EH (cell line): ENCODE measurements at places on chromosomes 5 and 9.
A peak's percentile ranks its signal among the peaks of the same experiment; 100 is the strongest.

DNA sequence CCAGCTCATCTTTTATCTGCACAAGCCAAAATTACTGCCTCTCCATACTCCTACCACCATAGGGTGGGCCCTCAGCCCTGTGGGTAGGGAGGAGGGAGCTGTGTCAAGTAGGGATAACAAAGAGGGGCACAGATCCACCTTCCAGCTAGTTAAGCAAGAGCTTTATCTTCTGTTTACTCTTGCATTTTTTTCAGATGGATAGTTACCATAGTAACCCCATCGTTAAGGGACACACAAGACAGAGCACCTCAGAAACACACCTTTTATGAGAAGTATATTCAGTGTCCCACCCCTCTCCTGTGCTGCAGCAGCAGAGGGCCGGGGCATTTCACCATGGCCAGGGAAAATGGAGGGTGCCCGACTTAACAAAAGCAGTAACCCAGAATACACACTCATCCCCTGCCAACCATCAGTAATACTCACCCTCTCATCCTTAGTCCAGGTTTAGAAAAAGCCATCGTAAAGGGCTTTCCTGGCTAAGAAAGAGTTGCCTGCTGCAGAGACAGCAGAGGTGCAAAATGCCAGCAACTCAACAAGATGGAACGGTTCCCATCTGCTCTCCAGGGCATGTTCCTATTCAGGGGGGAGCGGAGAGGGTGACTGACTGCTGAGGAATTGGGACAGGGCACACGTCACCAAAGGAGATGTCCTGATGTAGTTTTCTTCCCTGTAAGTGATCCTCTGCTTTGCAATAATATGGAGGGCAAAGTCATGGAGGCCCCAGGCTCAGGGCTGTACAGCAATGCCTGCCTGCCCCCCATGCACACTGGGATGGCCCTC is 25.1 kb downstream of the MACROH2A1 start:
- peak; percentile 78 for DNase-seq

- no peak for DNase-seq
Observed at GRCh38 chr5:138950421-138951031, 75.4 kb upstream of the LRRTM2 start.

- DNase-seq = no peak
Observed at GRCh38 chr5:157860898-157861890, 2.2 kb upstream of the CLINT1 start.

DNA sequence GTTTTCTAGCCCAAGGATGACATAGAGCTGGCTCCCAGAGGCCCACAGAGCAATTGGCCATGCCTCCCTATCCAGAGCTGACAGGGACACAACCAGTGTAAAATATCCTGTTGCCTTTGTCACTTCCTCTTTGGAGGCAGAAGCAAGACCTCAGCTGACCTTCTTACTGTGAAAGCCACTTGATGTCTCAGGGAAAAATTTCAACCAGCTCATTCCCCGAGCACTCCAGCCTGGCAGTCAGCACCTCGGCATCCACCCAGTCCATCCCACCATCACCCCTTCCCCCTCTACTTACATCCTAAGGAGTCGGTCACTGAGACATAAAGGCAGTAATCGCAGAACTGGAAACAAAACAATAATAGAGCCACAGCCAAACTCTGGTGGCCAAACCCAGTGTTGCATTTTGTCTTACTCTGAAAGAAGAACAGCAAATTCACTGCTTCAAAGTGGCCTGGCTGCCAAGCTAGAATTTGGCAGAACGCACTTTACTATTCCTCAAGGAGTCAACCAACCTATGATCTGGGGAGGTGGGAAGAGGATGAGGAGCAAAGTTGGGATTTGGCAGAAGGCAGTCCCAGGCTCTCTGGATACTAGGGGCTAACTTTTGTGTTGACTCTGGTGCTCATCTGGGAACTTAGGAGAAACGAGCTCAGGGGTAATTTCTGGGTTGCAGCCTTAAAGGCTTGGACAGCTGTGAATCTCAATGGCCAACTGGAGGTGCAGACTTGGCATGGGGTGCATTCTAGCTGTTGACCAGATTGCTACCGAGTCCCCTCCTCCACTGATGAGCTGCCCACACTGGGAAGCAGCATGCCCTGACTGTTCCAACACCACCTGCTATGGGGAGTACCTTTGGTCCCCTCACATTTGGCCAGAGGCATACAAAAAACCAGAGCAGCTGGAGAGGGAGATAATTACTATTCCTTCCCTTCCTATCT is 13.6 kb downstream of the NIPAL4 start:
- peak; percentile 97 for DNase-seq

- no peak for DNase-seq
Observed at GRCh38 chr9:3296536-3296935, 229.3 kb downstream of the RFX3 start.

DNA sequence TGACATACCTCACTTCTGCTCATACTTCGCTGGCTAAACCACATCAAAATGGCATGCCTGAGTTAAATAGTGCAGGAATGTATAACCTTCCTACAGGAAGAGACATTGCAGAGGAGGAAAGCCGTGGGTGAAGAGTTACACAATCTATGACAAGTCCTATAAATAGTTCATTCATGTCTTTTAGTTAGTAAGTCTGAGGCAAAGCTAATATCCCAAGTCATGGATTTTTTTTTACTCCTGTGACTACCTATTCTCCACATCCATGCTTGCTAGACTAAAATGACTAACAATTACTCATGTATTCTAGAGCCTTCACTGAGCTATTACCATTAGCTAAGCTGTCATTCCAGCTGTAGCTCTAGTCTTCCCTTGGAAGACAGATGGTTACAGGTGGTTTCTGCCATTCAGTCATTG is 391.3 kb downstream of the NR2F1-AS1 start:
- DNase-seq = peak; percentile 94

GRCh38 chr9:7984692-7985091 is 185.1 kb upstream of the DMAC1 start:
- no peak for DNase-seq

DNA sequence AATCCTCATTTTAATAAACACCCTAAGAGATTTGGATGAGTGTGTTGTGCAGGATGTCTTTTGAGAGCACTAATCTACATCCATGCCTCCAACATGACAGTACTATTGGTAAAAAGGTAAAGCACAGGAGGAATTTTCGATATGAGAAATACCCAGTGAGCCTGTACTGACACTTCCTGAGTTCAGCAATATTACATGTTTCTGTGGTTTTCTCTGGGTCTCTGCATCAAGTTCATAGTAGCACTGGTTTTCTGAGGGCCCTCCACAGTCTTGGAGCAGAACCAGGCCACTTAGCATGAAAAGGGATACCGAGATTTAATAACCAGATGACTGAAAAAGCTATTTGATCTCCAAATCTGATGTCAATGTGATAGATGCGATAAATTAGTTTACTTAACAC is 524.1 kb downstream of the TMEM38B start:
- no peak for DNase-seq

DNA sequence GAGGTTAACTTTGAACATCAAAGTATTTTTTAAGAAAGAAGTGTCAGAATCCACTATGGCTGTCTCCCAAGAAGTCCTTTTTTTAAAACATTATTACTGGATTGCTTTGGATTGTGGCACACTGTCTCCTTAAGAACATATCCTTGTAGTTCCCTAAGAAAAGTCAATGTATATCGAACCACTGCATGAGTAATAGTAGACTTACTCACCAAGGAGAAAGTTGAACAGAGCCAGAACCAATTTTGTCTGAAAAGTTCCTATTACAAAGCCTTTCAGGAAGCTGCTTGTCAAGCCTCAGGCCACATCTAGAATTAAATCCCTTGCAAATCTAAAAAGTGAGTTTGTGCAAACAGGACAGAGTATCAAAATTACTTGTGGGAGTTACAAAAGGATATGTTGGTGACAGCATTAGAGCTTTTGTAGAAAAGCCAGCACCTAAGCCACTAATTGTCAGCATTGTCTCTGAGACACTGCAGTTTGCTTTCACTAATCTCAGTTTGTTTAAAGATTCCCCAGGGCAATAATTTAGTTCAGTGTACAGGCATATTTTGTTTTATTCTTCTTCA is 195.4 kb downstream of the MPDZ start:
- peak; percentile 18 for DNase-seq

- peak; percentile 9 for DNase-seq
Observed at GRCh38 chr5:122492675-122493074, 180.6 kb downstream of the SNCAIP start.

DNA sequence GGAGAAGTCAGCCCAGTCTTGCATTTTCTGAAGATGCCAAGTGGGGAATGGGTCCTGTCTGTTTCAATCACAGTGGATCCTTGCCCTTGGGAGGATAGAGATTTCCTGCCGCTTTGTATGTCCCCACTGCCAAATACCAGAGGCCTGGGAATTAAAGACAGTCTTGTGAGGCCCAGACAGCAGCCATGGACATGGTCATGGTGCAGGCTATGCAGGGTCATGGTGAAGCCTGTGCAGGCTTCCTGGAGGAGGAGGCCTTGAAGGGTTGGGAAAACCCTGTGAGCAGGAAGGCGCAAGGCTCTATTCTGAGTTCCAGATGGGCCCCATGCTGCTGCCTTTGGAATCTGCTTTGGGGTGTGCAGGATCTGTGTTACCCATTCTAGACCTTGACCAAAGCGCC is 57.3 kb upstream of the PITX1 start:
- no peak for DNase-seq

- no peak for DNase-seq
Observed at GRCh38 chr5:130295235-130295634, 391.0 kb downstream of the CHSY3 start.

DNA sequence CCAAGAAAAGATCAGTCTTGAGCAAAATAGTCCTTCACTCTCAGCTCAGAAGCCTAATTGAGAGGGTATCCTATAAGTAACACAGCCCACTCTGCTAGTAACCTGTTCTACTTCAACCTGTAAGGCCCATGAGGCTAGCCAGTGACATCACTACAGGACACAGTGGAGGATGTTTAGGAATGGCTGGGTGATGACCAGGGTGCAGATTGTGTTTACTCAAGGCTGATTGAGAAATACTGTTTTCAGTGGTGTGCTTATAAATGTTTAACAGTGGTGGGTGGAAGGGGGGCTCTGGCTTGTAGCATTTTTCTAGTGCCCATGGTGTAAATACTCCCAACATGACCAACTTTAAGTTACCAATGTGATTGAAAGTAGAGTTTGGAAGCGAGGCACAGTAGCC is 159.8 kb upstream of the CCDC152 start:
- no peak for DNase-seq

GRCh38 chr9:96071076-96071814 is 195.8 kb downstream of the ERCC6L2 start:
- DNase-seq = peak; percentile 27

DNA sequence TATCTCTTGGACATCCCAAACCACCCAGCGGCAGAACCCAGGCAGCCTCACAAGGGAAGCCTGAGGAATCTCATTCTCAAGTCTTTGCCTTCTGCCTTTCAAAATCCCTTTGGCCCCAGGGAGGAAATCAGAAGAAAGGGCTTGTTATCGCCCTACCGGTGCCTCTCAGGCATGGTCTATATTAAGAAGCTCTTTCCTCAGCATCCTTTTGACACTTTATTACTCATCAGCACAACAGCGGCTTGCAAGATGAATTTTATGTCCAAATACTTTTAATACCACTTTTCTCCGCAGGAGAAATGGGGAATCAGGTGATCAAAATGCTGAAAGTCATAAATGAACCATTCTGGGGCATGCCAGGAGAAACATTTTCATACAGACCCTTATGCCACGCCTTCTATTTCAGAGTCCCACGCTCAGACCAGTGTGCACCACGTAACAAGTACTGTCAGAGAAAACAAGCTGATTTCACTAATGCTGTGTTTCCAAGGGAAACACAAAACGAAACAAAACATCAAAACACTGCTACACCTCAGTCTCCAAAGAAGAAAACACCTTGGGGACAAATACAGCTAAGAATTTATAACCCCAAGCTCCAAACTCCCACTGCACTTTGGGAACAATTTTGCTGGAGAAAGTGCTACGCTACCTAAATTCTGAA is 30.0 kb downstream of the RAPGEF1 start:
- DNase-seq = peak; percentile 64

- DNase-seq = no peak
Observed at GRCh38 chr9:93259490-93260262, 75.7 kb downstream of the WNK2 start.

GRCh38 chr5:150511578-150512367 is 3.8 kb downstream of the NDST1 start:
- DNase-seq = peak; percentile 76

GRCh38 chr5:170420806-170421412 is 31.7 kb upstream of the KCNMB1 start:
- peak; percentile 64 for DNase-seq

GRCh38 chr5:129821477-129822131 is 73.7 kb downstream of the MINAR2 start:
- no peak for DNase-seq

DNA sequence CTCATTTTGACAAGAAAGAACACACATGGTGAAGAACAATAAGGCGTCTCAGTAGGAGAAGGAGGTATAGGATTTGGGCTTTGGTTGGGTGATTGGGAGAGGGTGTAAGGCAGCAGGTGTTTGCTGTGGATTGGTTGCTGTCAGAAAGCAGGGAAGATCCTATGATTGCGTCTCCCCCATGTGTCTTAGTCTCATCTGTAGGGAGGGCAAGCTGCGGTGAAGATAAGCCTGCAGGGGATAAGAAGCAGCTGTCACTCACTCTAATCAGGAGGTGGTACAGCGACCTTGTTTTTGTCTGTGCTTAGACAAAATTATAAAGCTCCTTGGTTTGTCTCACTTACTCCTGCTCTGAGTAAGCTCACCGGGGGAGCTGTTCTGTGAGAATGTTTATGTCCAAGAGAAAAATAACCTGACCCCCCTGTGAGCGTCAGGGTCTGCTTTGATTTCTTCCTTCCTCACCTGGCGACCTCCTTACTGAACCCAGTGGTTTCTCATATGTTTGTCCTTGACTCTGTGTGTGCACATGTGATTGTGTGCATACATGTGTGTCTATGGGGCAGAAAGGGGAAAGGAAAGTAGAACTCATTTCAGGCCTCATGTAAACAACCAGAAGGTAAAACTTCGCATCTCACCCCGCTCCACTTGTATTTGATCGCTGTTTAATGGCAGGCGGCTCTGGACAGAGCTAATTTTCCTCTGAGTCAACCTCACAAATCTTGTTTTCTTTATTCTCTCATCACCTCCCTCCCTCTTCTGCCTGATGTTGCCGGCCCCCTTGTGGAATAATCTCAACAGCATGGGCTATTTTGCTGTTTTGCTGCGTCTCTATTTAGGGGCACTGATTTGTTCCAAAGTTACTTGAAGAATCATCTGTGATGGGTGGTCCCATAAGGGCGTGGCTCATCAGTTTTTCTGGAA is 105.6 kb downstream of the TENT4A start:
- peak; percentile 12 for DNase-seq

- DNase-seq = peak; percentile 77
Observed at GRCh38 chr9:133184971-133185370, 21.3 kb upstream of the GBGT1 start.

- no peak for DNase-seq
Observed at GRCh38 chr5:1551426-1552301, 27.9 kb upstream of the LPCAT1 start.
